Activated CD8-positive, alpha-beta T cell treated with anti-CD3 and anti-CD28 coated beads, Interleukin-2, amount 10 ng/mL, durations not matched to agents 7 days and 5 days (primary cell): ENCODE measurements at places on chromosomes 1 and 21. TPM values are rescaled to one million over a fixed set of nuclear protein-coding genes. Genes with fewer than 3 reads are reported as not detected.

- H3K4me1 ChIP-seq: no peaks in the 10 kb centered on the region
- H3K4me3 ChIP-seq: no peak overlapping the region
- no peak overlapping the region for H3K27ac ChIP-seq
- no peaks in the 10 kb centered on the region for H3K27me3 ChIP-seq
- H3K36me3 ChIP-seq: no peaks in the 10 kb centered on the region
These were observed 4.6 kb upstream of the NBPF1 start for GRCh38 chr1:16617778-16618580.

DNA sequence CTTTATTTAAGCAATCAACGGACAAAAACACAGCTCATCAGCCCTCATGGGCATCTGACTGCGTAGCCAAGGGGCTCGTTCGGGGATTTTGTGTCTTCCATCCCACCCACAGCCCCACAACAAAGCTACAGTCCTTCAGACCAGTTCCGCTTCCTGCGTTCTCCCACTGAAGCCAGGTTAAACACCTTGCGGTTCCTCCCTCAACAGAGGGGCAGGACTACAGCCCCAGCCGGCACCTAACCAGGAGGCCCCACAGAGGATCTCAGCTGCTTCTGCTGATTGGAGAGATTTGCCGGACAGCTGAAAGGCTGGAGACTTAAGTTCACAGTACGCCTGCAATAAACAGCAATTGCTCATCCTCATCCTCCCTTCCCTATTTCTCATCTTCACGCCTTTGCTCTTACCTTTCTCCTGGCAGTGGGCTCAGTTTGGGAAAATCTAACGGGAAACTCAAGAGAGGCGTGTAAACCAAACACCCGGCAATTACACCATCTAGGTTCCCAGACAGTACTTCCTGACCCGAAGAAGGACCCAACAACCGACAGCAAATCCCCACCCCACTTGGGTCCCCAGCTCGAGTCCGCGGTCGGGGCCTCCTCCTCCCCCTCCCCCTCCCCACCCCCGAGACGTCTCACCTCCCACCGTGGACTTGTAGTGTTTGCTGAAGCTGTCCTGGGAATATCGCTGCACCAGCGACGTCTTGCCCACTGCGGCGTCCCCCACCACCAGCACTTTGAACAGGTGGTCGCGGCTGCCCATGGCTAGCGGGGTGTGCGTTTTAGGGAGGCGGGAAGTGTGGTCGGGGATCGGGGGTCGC lies 876 bp downstream of the RAB29 start:
- peak overlapping the region; percentile 97 for H3K4me3 ChIP-seq
- peak overlapping the region; percentile 92 for H3K27ac ChIP-seq
- peak; percentile 65 for DNase-seq
- peaks cover 43% of the 10 kb centered on the region for H3K36me3 ChIP-seq

GRCh38 chr1:20724364-20725188 lies 6.8 kb upstream of the KIF17 start:
- H3K36me3 ChIP-seq: no peaks in the 10 kb centered on the region
- no peaks in the 10 kb centered on the region for H3K4me1 ChIP-seq
- H3K4me3 ChIP-seq: no peak overlapping the region
- H3K27me3 ChIP-seq: peaks cover 17% of the 10 kb centered on the region

- H3K36me3 ChIP-seq: peaks cover 40% of the 10 kb centered on the region
- H3K4me3 ChIP-seq: no peak overlapping the region
- no peaks in the 10 kb centered on the region for H3K27me3 ChIP-seq
These were observed 22.8 kb downstream of the A3GALT2 start for GRCh38 chr1:33297911-33298622.

TRAF3IP3 gene
- total RNA-seq: 319 TPM

- no peak for DNase-seq
- no peaks in the 10 kb centered on the region for H3K4me1 ChIP-seq
- H3K27me3 ChIP-seq: no peaks in the 10 kb centered on the region
- no peak overlapping the region for H3K4me3 ChIP-seq
- H3K27ac ChIP-seq: no peak overlapping the region
These were observed 276.9 kb downstream of the SIPA1L2 start for GRCh38 chr1:232353001-232353400.

DNA sequence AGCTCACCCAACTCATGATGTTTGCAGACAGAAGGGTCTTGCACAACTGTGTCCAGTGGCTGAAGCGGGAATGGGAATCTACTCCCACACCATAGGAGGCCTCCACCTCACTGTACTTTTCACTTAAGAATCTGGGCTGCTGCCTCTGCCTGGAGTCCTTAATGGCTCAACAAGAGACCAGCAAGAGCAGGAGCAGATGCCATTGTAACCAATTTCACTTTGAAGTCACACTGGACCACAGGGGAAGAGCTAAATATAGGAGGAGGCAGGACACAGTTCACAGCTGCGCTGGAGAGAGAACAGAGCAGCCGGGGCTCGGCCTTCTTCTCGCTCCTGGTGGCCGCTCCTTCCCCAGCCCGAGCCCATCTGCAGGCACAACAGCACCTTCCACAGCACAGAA lies 120.4 kb downstream of the SIPA1L2 start:
- no peak overlapping the region for H3K27ac ChIP-seq
- DNase-seq: no peak
- no peaks in the 10 kb centered on the region for H3K36me3 ChIP-seq
- no peaks in the 10 kb centered on the region for H3K4me1 ChIP-seq
- no peaks in the 10 kb centered on the region for H3K27me3 ChIP-seq
- no peak overlapping the region for H3K4me3 ChIP-seq

GRCh38 chr1:117089996-117090395 lies 29.9 kb downstream of the TTF2 start:
- H3K4me3 ChIP-seq: no peak overlapping the region
- peaks cover 68% of the 10 kb centered on the region for H3K36me3 ChIP-seq
- H3K27me3 ChIP-seq: no peaks in the 10 kb centered on the region
- no peak overlapping the region for H3K27ac ChIP-seq
- no peak for DNase-seq
- peaks cover 16% of the 10 kb centered on the region for H3K4me1 ChIP-seq

C1orf185 gene
- not detected for total RNA-seq

CCDC24 gene
- total RNA-seq: 1.1 TPM

DNA sequence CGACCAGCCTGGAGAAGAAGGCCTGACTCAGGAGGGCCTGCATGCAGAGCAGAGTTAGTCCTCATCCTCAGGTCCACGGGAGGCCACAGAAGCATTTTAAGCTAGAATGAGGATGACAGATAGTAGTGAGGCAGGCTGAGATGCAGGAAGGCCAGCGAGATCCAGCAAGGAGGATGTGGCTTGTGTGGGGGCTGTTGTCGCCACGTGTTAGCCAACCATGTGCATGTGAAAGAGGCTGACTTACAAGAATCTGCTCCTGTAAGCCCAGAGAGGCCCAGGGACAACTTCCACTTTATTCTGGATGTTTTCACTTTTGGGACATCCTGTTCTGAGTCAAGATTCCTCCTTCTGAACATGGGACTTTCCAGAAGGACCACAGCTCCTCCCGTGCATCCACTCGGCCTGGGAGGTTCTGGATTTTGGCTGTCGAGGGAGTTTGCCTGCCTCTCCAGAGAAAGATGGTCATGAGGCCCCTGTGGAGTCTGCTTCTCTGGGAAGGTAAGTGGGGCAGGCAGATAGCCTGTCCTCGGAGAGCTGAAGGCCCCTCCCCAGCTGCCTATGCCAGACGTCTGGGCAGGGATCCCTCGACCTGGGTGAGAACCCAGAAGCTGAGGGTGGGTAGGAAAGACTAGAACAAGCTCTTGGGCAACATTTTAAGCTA lies at the start of gene SLAMF8:
Gene SLAMF8, plus strand, starts transcription at position 433 of the 661 bp plus-strand sequence. Its CDS starts 26 bp downstream, at position 459.
- DNase-seq: peak; percentile 89
- peaks cover 53% of the 10 kb centered on the region for H3K4me1 ChIP-seq
- peaks cover 52% of the 10 kb centered on the region for H3K27me3 ChIP-seq
- peak within 1 kb of the TSS; percentile 79 for H3K27ac ChIP-seq
- peak within 1 kb of the TSS; percentile 54 for H3K4me3 ChIP-seq

DNA sequence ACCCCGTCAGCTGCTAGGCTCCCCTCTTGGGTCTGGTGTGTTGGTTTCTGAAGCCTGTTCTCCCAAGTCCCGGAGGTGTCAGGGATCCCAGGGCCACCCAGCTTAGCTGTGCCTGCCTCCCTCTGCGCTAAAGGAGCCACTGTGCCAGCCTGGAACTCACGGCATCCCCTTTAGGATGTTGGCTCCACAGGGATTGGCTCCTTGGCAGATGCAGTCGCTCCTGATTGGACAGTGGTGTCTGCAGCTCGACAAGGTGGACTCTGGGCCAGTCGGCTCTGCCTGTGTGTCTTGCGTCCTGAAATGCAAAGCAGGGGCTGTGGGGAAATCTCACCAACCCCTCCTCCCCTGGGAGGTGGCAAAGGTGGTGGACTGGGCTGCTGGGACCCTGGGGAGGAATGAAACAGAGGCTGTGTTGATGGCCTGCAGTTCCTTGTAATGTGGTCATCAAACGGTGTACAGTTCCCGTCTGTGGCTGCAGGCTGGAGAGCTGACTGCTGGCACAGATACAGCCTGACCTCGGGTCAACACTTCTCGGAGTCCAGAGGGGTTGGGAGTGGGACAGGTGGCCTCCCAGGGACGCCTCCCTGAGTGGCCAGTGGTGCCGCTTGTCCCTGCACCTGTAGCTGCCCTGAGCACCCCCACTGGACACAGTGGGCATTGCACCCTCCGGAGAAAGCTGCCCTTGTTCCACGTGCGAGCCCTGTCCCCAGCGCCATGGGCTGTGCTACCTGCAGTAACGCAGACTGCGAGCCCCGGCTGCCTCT lies 11.5 kb upstream of the KCNAB2 start:
- H3K36me3 ChIP-seq: peaks cover 70% of the 10 kb centered on the region
- H3K27ac ChIP-seq: peak overlapping the region; percentile 7
- peaks cover 86% of the 10 kb centered on the region for H3K4me1 ChIP-seq
- no peaks in the 10 kb centered on the region for H3K27me3 ChIP-seq
- H3K4me3 ChIP-seq: no peak overlapping the region

CRABP2 gene
- 1.9 TPM for total RNA-seq

DNA sequence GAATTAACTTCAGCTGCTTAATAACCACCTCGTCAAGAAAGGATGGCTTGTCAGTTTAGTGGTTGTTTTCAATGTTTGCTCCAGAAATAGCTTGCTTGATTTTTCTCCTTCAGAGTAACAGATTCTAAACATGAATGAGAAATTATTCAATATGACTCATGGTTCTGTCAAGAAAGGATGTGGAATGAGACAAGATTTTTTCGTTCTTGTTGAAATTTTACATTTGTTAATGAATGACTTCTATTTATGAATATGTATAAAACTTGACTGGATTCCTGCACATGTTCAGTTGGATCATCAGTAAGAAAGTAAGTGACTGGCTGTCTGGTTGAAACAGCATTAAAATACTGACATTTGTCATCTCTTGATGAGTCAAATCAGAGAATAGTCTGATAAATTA lies 38.3 kb downstream of the IFI44 start:
- H3K4me1 ChIP-seq: peaks cover 4% of the 10 kb centered on the region
- H3K36me3 ChIP-seq: no peaks in the 10 kb centered on the region
- H3K4me3 ChIP-seq: no peak overlapping the region
- H3K27me3 ChIP-seq: peaks cover 35% of the 10 kb centered on the region
- no peak overlapping the region for H3K27ac ChIP-seq
